ENCODE measurements at places on chromosomes 5 and 9.
A peak's percentile ranks its signal among the peaks of the same experiment; 100 is the strongest.

GRCh38 chr9:10341057-10341456, 271.7 kb downstream of the PTPRD start:
- no peak for DNase-seq

- DNase-seq: no peak
Observed at GRCh38 chr5:68347536-68347935, 132.0 kb downstream of the PIK3R1 start.

DNA sequence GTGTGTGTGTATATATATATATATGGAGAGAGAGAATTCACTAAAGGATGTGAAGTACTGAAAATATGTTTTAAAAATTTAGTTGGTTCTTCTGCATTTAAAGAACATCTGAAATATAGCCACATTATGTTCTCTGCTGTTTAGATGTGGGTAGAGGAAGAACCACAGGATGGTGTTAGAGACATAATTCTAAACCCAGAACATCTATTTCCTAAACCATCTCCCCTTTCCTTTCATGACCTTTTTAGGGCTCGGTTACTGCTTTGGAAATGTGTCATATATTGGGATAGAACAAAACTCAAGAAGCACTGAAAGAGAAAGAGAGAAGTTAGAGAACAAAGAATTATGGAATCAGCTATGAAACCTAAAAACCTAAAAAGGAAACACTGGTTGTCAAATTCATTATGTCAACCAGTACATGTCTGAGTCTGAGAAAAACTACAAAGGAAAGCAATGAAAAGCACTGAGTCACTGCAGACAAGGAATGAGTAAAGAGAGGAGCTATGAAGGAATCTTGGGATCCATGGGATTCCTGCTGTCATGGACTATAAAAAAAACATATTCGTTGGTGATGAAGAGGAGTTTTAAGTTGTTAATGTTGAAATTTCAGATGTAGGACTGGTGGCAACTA, 28.4 kb downstream of the SLC12A2 start:
- DNase-seq: no peak

- DNase-seq: no peak
Observed at GRCh38 chr5:55546947-55547346, 12.2 kb upstream of the PLPP1 start.

DNA sequence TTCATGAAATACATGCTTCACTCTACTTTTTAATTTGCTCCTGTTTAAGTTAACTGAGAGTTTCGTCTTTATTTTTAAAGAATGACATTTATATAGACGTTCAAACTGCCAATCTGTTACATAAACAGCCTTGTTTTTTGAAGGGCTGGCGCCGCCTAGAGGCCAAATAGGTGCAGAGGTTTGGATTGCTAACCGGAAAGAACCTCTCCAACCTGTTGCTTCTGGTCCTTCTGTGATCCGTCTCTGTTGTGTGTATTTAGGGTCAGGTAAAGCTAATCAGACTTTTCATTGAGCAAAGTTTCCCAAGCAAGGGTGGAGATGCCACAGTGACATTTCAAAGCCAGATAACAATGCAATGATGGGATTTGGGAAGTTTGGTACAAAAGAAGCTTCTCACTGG, 39.5 kb upstream of the GLIS3 start:
- peak; percentile 27 for DNase-seq

- DNase-seq: no peak
Observed at GRCh38 chr5:64914396-64914795, 145.7 kb downstream of the CWC27 start.

DNA sequence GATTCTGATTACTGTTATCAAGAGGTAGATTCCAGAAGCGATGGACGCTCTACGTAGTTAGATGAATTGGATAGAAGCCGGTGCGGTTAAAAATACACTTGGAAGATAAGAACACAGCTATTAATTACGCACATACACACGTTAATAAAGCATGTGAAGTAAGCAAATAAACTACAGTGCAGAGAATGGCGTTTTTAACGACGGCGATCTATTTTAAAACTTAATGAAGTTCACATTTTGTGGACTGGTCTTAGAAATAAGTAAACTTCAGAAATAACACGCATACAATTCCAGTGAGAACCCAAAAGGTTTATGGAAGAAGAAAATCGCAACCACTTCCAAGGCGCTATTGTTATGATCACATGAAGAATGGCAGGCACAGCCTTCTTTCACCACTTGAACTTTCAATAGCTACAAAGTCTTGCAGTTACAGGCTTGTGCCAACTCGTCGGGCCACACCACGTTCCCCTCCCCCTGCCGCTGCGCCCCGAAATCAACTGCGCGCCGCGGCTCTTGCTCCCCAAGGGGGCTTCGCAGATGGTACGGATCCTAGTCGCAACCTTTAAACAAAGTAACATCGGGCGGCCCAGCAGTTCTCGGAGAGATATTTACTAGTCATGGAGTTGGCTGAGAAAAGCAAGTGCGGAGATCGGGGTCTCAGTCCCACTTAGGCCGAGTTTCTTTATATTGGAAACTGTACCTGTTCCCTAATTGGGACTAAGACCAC, 866 bp upstream of the SEMA6A start:
- DNase-seq: peak; percentile 73

GRCh38 chr5:79759436-79759835, 69.8 kb downstream of the CMYA5 start:
- no peak for DNase-seq

GRCh38 chr9:138117836-138118235, 240.3 kb downstream of the CACNA1B start:
- no peak for DNase-seq

DNA sequence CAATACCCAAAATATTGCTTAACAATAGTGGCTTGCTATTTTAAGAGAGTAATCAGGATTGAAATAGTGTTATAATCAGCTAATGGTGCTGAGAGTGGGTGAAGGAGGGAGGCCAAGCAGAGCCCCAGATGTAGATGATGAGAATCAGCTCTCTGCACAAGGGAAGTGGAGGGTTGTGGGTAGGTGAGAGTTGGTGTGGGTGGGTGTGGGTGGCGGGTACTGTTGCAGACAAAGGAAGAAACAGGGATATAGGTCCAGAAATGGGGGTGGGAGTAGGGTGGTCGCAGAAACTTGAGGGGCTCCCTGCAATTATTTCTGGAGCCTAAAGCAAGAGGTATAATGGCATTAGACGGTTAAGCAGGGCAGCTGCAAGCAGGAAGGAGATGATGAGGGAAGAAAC, 7.4 kb upstream of the ADCY2 start:
- DNase-seq: no peak

DNA sequence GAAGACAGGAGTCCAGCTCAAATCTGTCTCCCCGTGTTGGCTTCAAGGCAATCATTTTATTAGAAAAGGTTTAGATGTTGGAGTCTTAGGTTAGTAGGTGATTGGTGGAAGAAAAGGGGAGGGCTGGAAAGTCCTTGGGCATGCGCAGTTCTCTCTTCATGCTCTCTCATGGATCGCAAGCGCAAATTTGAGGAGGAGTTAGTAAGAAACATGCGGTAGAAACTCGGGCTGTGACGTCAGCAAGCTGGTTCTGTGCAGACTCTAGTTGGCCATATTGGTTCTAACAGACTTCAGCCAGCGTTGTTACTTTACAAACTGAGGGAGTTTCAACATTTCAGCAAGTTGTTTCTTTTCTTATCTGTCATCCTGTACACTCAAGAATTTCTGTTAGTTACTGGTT, 392.2 kb downstream of the CDK5RAP2 start:
- no peak for DNase-seq

- no peak for DNase-seq
Observed at GRCh38 chr5:2864515-2865105, 113.1 kb upstream of the IRX2 start.
